ENCODE measurements at places on chromosomes 2 and 18.

DNA sequence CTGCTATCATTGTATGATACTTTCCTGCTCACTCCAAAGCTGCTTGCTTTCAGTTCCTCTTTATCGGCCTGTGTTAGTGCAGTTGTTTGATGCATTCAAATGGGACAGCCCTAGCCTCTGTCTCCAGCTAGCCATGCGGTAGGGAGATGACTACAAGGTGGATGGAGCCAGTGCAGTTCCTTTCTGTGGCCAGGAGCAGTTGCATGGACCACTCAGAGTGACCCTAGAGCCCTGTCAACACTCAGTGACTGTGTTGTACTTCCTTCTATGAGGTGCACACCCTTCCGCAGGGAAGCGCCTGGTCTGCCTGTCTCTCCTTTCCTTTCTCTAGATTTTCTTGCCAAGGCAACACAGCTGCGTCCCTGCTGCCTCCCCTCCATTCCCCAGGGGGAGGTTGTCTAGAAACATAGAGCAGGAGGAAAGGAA is 33.8 kb downstream of the KCNS3 start:
- no peak for DNase-seq

DNA sequence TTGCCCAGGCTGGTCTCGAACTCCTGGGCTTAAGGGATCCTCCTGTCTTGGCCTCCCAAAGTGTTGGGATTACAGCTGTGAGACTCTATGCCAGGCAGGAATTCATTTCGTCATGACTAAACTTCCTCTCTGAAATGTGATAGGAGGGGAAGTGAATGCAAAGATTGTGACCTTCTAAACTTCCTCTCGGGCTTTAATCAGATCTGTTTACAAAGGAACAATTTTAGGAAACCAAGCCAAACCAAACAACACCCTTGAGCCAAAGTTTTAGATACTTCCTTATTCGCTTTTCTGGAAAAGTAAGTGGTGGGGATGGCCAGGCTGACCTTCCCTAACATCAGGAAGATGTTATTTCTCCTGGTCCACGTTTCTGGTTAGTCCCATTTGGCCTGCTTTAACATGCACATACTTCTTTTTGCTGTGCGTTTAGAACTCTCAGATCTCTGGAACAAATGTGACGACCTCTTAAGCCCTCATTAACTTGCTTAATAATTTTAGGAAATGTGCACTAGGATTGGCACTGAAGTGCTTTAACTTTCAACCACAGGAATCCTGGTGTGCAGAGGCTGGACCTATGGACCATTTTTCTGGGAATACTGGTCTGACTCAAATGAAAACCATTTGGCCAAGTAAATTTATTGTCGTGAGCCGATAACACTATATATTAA is 33.2 kb upstream of the YES1 start:
- no peak for DNase-seq

DNA sequence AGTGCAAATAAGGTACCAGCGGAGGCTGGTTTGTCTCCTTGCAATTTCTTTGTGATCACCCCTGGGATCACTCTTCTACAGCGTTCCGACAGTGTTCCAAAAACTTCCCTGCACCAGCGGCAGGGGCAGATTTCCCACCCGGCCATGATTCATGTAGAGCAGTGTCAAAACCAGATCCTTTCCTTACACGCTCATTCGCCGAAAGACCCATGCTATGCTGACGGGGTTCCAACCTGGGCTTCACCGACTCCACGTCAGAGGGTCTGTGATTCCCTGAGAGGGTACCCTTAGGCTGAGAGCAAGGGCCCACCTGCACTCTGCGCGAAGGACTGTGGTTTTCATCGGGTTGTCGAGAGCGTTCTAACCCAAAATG is 423 bp upstream of the TTC27 start:
- DNase-seq: peak; percentile 30

DNA sequence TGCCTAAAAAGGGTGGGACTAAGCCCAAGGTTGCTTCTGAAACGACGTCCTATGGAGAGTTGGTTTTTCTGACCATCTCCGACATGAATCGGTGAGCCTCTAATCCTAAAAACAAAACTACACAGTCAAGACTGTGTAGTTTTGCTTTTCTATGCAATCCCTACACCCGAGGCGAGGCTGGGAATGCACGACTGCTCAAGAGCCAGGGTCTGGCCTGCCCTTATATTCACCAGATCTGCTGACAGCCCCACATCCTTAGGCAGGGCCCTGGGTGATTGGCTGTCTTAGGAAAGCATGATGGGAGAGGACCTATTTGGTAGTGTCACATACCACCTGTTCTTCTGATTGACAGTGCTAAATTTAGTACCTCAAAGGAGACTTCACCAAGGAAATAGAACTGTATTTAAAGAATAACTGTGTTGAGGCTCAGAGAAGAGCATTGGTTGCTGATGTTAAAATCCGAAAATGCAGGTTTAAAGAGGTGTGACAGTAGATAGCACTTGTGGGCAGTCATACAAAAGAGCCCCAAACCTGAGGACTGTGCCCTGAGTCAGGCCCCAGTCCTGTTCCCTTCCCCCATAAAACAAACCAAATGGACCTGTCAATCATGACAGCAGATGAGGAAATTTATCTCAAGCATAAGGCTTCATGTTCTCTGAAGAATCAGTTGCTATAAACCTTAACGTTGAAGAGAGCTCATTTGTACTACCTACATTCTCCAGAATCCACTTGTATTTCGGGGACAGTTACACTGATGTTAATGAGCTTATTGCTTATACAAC is at the start of gene TTN:
TSS of gene TTN (minus strand) at position 197 of the 782 bp plus-strand sequence. CDS start 2,781 bp downstream, outside the sequence.
- DNase-seq: no peak

- DNase-seq: no peak
Observed at GRCh38 chr2:71240794-71241193, 13.9 kb upstream of the PAIP2B start.
